Activated naive CD4-positive, alpha-beta T cell (primary cell): ENCODE measurements at places on chromosomes 6 and 20.

DNA sequence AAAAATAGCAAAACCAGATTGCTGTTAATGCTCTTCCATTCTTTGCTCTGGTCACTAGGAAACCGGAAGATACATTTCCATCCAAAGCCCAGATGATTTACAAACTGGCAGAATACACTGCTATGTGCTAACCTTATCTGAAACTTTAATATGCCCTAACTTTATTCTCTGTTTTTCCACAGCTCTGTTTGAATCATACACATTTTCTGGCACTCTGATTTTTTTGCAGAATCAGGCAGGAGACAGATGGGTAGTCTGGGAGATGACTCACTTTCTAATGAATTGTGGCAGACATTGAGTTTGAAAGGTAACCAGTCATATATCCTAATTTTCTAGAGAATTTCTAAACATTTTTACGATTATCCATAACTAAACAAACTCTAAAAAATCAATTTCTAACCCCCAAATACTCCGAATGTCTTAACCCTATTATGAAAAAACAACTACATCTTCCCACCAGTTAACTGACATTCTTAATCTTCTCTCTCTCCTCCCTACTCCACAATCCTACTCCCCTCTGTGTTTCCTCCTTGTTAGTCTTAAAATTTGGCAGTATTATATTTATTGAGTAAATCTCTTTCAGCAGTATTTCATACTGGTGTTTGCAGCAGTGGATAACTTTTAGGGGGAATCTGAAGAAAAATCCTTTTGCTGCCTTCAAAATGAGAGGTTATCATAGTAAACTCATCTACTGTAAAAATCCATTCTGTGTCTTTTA lies 63.5 kb downstream of the MAN1A1 start:
- DNase-seq = no peak

DNA sequence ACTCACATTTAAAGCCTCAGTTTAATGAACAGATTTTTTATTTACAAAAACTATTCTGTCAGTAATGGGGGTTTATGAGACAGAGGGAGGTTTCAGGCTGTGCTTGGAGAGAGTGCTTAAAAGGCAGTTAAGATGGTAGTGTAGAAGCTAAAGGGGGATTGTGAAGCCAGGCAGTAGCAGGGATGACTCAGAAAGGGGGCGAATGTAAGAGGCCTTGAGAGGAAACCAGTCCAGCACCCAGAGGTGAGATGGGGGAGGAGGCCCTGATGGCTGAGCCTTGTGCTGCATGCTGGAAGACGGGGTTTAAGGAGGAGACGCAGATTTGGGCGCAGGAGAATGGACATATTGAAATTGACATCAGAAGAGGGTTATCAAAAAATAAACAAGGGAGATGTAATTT lies 6.6 kb upstream of the SERPINB9 start:
- DNase-seq = no peak

DNA sequence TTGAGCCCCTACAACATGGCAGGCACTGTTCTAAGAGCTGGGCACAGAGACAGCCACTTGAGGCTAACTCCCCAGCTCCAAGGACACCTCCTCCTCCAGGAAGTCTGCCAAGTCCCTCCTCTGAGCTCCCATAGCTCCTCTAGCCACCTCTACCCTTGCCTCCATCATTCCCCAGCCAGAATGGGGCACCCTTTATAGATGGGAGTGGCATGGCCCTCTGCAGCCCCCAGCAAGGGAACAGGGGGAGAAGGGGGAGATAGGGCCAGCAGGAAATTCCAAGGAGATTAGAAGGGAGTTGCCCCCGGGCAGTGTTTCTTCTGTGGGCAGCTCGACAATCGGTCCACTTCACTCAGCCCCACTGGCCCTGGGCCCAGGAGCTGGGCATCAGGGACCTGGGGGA lies 19.7 kb upstream of the TLDC2 start:
- no peak for DNase-seq

GRCh38 chr6:83954371-83954770 lies 79.2 kb upstream of the MRAP2 start:
- DNase-seq = no peak

GRCh38 chr6:46323966-46324622 lies 153.3 kb upstream of the ENPP5 start:
- no peak for DNase-seq

DNA sequence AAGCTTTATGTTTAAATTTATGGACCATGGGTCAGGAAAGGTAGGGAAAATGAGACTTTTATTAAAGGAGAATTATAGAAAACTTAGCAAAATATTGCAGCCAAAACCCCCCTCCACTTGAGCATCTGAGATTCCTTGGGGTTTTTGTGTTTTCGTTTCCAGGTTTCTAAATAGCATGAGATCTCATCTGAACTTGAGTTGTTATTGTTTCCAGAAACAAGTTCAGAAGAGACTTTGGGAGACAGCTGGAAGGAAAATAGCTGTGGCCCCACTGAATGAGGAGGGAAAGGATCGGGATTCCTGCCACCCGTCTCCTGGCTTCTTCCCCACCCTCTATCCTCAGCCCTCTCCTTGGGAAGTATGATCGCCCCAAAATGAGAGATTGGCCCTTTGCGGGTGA lies 75.5 kb downstream of the TBC1D7 start:
- no peak for DNase-seq

GRCh38 chr6:124795643-124796463 lies 166.4 kb upstream of the RNF217 start:
- DNase-seq = no peak

GRCh38 chr6:113564371-113565171 lies 292.6 kb upstream of the MARCKS start:
- DNase-seq = no peak

DNA sequence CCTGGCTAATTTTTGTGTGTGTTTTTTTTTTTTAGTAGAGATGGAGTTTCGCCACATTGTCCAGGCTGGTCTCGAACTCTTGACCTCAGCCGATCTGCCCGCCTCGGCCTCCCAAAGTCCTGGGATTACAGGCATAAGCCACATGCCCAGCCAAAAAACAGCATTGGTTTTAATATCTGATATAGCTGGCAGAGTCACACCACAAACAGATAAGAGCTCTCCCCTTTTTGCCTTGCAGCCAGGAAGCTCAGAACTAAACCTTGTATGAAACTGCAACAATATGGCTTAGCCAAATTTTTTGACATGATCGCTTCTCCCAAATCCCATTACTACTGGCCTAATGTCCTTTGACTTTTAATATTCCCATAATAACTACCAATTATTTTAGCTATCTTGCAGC lies 4.9 kb downstream of the ACOT8 start:
- DNase-seq = no peak

- no peak for DNase-seq
Measured at GRCh38 chr20:3923818-3924217, 34.6 kb downstream of the PANK2 start.

DNA sequence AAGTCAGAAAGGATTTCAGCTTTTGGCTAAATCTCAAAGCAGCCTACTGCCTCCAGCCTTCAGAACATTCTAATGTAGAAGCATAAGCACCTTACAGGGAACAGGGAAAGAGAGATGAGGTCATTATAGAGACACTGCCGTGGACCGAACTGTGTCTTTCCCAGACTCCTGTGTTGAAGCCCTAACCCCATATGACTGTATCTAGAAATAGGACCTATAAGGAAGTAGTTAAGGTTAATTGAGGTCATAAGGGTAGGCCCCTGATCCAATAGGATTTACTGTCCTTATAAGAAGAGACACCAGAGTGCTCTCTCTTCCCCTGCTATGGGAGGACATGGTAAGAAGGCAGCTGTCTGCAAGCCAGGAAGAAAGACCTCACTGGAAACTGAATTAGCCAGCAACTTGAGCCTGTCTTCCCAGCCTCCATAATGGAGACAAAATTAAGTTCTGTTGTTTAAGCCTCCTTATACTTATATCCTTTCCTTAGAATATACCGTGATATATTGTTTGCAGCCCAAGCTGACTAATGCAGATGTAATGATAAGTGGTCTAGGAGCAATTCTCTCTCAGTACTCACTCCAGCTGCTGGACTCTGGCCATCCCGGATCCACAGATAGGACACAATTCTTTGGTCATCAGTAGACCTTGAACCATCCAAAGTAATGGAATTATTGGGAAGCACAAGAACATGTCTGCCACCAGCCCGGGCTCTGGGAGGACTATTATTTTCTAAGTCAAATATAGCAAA lies 71.4 kb downstream of the ALDH5A1 start:
- no peak for DNase-seq

- no peak for DNase-seq
Measured at GRCh38 chr6:8268156-8268555, 165.8 kb upstream of the EEF1E1 start.

GRCh38 chr6:33957892-33958525 lies 154.2 kb upstream of the MLN start:
- DNase-seq = no peak

DNA sequence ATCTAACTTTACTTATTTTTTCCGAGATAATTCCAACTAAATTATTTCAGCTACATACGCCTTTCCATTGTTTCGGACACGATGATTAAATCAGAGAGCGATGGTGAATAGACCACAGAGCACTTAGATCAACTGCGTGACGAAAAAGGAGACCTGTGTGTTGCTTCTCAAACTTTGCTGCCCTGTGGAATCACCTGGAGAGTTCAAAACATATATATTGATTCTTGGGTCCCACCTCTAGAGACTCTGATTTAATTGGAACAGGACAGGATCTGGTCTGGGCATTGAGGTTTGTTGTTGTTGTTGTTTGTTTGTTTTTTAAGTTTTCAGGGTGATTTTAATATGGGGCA lies 401 bp upstream of the TNFRSF21 start:
- no peak for DNase-seq

DNA sequence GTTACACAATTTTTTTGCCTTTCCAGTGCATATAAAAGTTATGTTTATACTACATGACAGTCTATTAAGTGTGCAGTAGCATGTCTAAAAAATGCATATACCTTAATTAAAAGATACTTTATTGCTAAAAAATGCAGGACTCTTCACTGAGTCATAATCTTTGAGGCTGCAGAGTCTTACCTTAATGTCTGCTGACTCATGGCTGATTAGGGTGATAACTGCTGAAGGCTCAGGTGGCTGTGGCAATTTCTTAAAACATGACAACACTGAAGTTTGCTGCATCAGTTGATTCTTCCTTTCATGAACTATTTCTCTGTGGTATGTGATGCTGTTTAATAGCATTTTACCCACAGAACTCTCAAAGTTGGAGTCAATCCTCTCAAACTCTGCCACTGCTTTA lies 19.1 kb downstream of the ZSCAN23 start:
- DNase-seq = no peak

DNA sequence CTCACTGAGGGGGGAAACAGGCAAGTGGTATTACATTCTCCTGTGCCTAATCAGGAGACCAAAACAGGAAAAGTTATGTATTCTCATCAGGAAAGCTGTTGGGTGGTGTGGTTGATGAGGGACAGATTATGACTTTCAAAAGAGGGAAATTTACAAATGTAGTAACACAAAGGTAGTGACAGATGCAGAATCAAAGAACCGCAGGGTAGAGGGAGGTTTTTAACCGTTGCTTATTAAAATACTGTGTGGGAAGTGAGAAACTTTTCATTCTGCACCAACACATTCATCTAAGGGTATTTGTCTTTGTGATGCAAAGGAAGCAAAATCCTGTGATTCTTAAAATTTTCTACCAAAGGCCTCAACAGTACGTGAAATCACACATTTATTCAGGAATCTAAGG lies 288.2 kb upstream of the MAN1A1 start:
- DNase-seq = no peak

DNA sequence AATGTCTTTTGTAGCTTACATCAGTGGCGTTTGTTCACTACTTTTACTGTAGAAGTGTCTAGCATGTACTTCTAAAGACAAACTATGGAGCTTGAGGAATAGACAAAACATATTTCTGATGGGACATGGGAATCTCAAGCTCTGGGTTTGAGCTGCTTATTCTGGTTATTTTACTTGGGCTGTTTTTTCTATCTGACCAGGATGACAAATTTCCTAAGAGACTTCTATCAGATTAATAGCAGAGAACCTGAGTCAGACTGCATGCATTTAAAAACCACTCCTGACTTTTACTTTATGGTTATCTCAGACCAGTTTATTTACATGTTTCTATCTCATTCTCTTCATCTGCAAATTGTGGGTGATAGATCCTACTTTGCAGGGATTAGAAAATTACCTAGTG lies 1282.3 kb upstream of the GJE1 start:
- DNase-seq = no peak

GRCh38 chr6:56814308-56814707 lies 140.6 kb upstream of the BEND6 start:
- no peak for DNase-seq

DNA sequence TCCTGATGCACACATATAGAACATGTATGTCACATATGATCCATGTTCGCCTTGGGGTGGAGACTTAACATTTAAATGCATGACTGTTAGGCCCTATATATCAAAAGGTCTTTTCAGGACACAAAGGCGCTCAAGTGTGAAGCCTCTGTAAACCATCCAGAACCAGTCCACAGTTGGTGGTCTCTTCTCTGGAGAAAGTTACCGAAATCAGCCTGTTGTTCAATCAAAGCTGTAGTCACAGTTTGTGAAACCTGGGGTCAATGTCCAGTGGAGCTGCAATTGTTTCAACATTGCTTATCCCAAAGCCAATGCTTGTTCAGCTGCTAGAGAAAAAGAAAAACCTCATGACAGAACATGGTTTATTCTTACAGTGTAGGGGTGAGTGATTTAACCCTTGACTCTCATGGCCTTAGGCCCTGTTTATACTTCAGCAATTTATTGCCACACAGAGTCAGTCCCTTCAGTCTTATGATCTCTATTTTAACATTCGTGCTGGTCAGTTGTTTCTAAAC lies 193.6 kb upstream of the CST7 start:
- DNase-seq = no peak

DNA sequence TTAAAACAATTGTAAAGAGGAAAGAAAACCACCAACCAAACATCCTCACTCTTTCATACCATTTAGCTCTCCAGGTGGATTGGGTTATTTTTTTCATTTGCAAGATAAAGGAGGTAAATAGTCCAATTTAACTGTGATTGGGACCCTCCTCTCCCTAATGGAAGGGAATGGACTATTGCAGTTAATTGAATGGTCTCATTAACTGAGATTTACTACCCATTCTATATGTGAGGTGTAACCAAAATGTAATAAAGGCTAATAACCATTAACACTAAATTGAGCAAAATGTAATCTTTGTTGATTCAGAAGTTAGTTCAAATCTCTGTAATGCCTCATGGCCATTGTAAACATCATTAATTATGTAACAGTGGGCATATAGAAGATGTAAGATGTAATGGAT lies 105.0 kb downstream of the KLHL32 start:
- DNase-seq = no peak

GRCh38 chr6:148027201-148027600 lies 315.4 kb upstream of the SASH1 start:
- DNase-seq = no peak
